ENCODE measurements at places on chromosomes 1 and 21.

DNA sequence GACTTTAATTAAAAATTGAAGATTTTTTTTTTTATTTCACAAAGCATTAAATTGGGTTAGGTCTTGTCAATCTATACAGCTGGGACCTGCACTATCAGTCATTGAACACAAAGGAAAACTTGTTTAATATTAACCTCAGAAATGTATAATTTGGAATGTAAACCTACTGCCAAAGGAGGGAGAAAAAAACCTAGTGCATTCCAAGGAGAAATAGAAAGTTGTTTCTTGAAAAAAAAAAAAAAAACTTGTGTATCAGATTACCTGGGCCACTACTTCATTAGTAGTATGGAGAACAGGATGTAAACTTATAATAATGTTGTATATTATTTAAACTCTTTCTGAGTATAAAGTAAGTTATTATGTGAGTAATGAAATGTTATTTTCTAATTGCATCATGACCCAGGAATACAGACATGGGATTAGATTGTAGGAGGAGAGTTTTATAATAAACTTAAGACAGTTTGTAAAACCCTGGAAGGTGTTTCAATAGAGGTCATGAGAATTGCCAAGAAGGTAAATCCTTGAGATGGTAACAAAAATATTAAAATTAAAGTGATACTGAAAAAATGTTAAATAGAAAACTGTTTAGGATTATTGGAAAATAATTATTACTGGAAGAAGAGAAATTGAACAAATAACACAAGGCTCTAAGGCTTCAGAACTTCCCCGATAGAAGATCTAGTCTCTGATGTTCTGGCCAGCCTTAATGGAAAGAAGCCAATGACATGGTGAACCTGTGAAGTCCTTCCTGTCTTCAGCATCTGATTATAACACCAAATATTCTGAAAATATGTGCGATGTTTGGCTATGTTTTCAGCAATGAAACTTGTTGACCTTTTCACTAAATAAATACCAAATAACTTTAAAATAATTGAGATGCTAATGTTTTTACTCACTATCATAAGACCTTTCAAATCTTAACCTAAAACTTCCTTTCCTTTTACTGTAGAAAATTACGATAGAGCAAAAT is 412.8 kb upstream of the LYPLAL1 start:
- H3K4me3 ChIP-seq, result no peak overlapping the region
- no peaks in the 10 kb centered on the region for H3K27me3 ChIP-seq
- no peaks in the 10 kb centered on the region for H3K36me3 ChIP-seq
- no peak for DNase-seq
- H3K27ac ChIP-seq, result no peak overlapping the region

- H3K27ac ChIP-seq, result no peak overlapping the region
- H3K36me3 ChIP-seq, result peaks cover 3% of the 10 kb centered on the region
- DNase-seq, result no peak
Observed at GRCh38 chr1:224331326-224331725, 1.4 kb upstream of the NVL start.

GRCh38 chr1:23422241-23422877 is 2.2 kb downstream of the TCEA3 start:
- H3K36me3 ChIP-seq, result peaks cover 2% of the 10 kb centered on the region
- peaks cover 32% of the 10 kb centered on the region for H3K4me1 ChIP-seq
- peak; percentile 90 for DNase-seq
- no peak overlapping the region for H3K4me3 ChIP-seq

DNA sequence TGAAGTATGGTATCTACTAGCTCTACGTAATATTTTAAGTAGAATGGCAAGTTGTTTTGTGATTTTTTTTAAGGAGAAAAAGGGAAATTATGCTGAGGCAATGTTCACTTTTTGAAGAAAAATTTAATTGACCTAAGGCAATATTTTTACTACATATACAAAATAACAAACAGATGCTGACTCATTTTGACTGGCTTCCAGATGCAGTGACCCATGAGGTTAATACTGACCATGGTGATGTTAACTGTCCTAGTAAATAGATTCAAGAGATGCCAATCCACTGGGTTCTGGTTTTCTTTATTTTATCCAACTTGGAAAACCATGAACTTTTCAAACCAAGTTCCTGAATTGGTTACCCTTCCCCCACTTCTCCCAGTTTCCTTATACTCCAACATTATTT is 154.9 kb downstream of the CRB1 start:
- no peak overlapping the region for H3K27ac ChIP-seq
- DNase-seq, result peak; percentile 26
- H3K4me3 ChIP-seq, result no peak overlapping the region
- H3K36me3 ChIP-seq, result no peaks in the 10 kb centered on the region
- no peaks in the 10 kb centered on the region for H3K4me1 ChIP-seq
- H3K27me3 ChIP-seq, result no peaks in the 10 kb centered on the region

GRCh38 chr1:114002492-114003239 is 23.4 kb downstream of the OLFML3 start:
- no peak overlapping the region for H3K27ac ChIP-seq
- H3K36me3 ChIP-seq, result no peaks in the 10 kb centered on the region
- no peaks in the 10 kb centered on the region for H3K27me3 ChIP-seq
- DNase-seq, result peak; percentile 80
- H3K4me1 ChIP-seq, result peaks cover 13% of the 10 kb centered on the region
- no peak overlapping the region for H3K4me3 ChIP-seq

DNA sequence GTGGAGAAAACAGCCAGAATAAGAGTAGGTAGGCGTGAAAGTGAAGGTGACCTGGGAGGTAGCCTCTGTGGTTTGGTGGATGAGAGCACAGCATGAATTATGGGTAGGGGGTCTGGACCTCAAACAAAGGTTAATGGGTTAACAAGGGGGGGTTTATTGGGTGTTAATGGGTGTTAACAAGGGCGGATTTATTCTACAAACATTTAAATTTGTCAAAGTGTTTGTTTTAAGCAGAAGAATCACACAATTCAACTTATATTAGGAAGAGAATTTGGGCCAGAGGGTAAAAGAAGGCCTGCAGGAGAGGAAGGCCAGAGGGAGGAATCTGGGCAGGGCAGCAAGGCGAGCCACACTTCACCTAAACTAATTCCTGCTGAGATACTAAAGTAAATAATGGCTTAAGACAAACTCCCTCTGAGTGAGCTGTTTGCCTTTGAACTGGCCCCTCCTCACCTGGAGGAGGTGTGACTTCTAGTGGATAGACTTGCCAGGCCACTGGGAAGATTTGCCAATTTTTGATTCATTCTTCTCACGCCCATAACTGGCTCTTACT is 191.7 kb downstream of the GIPC2 start:
- no peak overlapping the region for H3K4me3 ChIP-seq
- no peaks in the 10 kb centered on the region for H3K27me3 ChIP-seq
- no peaks in the 10 kb centered on the region for H3K36me3 ChIP-seq
- no peak for DNase-seq

DNA sequence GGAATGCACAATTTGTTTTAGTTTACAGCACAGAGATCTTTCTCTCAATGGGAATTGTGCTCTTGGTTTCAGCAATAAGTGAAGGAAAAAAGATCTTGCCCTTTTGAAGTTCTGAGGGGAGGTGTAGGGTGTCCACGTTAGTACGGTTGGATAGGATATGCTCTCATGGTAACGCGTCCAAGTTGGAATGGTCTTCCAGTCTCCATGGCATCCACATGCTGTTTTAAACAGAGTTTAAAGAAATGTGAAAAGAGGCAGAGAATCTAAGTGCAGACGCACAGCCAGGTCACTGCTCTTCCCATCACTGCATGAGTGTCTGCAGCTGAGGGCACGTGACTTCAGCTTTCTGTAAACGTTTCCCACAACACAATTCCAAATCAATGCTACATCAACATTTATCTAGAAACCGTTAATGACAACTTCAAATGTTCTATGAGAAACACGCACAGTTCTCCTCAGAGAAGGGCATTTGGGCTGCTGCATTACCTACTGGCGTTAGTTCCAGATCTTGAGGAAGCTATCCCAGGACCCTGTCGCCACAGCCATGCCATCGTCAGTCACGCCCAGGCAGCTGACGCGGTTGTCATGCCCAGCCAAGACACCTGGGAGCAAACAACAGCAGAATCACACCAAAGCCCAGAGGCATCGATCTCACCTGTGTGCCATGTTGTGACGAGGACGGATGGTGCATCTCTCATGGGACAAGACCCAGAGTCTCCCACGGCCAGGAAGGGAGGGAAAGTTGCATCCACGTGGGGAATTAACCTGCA is 8.8 kb upstream of the NADK start:
- H3K4me3 ChIP-seq, result no peak overlapping the region
- H3K27ac ChIP-seq, result no peak overlapping the region
- H3K4me1 ChIP-seq, result peaks cover 11% of the 10 kb centered on the region
- no peaks in the 10 kb centered on the region for H3K27me3 ChIP-seq
- H3K36me3 ChIP-seq, result peaks cover 70% of the 10 kb centered on the region
- DNase-seq, result no peak

DNA sequence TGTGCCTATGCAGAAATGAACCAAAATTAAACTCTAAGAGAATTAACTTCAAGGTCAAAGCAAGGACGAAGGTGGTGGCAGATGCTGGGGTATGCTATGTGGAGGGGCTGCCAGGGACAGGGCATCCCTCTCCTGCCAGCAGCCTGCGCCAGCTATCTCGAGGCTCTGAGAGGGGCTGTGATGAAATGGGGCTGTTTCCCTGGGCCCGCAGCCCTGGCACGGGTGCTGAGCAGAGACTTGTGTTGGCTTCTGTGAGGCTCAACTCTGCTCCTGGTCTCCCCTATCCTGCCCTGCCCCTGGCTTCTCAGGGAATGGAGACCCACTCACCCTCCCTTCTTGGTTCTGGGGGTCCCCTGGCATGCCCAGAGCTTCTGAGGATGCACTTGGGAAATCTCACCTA is 41.9 kb upstream of the TIAM1 start:
- H3K27ac ChIP-seq, result no peak overlapping the region
- H3K4me3 ChIP-seq, result no peak overlapping the region
- no peaks in the 10 kb centered on the region for H3K36me3 ChIP-seq
- no peak for DNase-seq

- peak; percentile 85 for DNase-seq
- H3K27ac ChIP-seq, result peak overlapping the region; percentile 12
- no peak overlapping the region for H3K4me3 ChIP-seq
- H3K4me1 ChIP-seq, result peaks cover 3% of the 10 kb centered on the region
Observed at GRCh38 chr1:68120136-68120791, 69.8 kb upstream of the DIRAS3 start.

Measured in mesenchymal stem cell (in vitro differentiated cells and primary cell).